ENCODE measurements at places on chromosomes 4 and X.

DNA sequence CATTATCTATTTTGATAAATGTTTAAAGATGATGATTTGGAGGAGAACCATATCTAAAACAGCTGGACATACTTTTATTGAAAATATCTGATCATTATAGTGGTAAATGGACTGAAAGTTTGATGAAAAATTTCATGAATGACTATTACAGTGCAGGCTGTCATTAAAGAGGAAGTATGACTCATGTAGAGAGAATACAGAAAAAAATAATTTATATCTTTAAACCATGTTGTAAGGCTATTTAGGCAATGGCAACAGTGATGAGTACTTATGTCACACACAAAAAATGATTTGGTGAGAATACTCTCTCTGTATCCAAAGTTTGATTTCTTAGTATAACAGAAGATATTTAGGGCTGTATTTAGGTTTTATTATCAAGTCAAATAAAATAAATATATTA is 3.9 kb upstream of the GLRB start:
- no peak for DNase-seq

- peak; percentile 43 for DNase-seq
Observed at GRCh38 chr4:155769090-155769489, 10.3 kb downstream of the GUCY1B1 start.

DNA sequence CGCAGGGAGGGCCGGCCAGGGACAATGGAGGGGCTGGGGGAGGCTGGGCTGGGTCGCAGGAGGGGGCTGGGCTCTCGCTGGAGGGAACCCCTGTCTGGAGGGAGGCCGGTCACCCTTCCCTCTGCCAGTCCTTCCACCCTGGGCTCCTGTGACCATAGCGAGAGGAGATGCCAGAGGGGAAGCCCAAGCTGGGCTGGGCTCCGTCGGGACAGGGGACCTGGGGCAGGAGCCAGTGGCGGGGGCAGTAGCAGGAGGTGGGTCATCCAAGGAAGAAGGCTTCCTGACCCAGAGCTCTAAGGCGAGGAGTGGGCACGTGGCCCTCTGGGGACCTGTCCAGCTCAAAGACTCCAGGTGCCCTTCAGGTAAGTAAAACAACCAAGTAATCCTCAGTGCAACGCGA is 16.9 kb downstream of the CTAG1B start:
- no peak for DNase-seq

DNA sequence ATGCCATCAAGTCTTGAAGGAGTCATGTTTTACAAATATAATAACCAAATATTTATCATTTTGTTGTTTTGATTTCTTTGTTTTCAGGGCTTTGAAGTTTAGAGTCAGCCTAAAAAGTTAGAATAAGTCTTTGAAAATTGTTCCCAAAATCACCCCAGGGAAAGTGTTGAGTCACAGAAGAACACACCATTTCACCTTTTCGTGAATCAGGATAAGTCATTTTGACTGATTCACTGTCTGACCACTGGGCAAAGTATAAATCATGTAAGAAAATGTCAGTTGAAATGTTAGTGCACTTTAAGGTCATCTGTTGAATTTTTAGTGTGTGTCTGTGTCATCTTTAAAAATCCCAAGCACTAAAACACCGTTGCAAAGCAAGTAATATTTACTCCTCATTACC is 1320.1 kb downstream of the RPA4 start:
- no peak for DNase-seq

DNA sequence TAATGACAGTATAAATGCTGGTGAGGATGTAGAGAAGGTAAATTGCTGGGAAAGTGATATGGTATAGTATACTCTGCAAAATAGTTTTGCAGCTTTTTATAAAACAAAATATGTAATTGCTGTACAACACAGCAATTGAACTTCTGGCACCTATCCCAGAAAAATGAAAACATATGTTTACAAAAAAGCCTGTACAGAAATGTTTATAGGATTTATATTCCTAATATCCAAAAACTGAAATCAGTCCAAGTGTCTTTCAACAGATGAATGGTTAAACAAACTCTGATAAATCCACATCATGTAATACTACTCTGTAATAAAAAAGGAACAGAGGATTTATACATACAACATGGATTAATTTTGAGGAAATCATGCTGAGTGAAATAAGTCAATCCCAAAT is 198.4 kb upstream of the ACTRT1 start:
- DNase-seq = no peak

GRCh38 chr4:169272265-169272886 is 1.6 kb upstream of the SH3RF1 start:
- no peak for DNase-seq

DNA sequence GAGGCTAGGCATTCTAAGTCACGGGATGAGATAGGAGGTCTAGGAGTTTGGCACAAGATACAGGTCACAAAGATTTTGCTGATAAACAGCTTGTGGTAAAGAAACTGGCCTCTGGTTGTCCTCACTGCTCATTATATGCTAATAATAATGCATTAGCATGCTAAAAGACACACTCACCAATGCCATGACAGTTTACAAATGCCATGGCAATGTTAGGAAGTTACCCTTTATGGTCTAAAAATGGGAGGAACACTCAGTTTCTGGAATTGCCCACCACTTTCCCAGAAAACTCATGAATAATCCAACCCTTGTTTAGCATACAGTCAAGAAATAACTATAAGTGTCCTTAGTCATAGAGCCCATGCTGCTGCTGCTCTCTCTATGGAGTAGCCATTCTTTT is 286.9 kb downstream of the ZNF674 start:
- no peak for DNase-seq

- no peak for DNase-seq
Observed at GRCh38 chr4:99301376-99302164, 10.8 kb upstream of the ADH1A start.

DNA sequence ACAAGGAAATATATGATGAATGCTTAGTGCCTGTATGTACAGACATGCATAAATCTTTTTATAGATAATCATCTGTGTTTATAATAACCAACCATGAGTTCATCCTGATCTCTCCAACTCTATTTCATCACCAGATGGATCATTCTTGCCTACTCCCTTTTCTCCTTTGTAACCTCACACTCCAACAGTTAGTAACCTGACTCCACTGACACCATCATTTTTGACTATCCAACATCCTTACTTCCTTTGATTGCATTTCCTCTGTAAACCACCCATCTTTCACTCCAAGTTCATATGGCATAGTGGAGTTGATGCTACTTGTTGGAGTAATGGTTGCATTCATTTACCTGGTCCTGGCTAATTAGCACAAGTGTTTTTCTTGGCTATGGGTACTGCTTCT is 170.6 kb downstream of the ZNF330 start:
- no peak for DNase-seq

DNA sequence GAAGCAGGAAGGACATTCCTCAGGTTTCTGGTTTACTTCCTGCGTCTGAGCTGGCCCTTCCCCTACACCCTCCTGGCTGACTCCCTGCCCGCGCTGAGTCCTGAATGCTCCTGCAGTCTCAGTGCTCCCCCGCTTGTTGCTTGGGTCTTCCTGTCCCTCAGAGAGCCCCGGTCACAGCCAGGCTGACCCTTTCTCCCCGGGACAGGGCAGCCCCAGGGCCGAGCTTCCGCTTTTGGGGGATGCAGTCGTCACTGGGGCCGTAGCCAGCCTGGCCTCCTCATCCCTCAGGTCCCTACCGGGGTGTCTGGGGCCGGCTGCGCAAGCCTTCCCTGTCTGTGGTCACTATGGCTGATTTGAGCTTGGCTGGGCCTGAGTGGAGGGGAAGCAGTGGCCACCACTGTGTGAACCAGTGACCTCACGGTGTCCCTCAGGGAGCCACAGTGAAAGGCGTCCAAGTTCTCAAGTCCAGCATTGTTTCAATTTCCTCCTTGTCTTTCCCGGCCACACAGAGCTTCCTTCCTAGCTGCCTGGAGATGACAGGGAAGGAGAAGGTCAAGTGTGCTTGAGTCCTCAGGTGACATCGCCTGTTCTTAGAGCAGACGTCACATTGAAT is 34.1 kb upstream of the ASMTL start:
- DNase-seq = no peak

DNA sequence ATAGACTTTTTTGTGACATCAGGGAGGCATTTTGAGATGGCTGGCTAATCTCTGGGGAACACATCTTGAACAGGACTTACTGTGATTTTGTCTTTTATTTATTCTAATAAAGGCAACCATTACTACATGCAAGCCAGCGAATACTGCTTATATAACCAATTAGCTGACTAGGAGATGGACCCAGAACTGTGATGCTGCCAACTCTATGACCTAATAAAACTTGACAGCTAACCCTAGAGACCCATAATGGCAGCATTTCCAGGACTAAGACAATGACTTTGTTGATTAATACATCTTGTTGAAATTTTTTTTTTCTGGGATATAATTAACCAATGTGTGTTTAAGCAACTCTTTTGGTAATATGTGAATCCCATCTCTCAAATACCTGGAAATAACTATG is 584.6 kb downstream of the PRR32 start:
- no peak for DNase-seq

DNA sequence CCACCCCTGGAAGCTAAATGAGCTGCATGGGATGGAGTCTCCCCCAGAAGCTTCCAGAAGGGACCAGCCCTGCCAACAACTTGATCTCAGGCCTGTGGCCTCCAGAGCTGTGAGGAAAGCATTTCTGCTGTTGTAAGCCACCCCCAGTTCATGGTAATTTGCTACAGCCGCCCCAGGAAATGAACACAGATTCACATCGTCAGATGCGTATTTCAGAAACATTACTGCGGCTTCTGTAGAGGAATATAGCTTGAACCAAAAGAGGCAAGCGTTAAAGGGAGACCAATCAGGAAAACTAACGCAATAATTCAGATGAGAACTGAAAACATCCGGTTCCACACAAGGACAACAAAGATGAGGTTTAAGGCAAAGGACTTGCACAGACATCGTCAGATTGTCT is 128.4 kb upstream of the TBL1X start:
- DNase-seq = peak; percentile 43

DNA sequence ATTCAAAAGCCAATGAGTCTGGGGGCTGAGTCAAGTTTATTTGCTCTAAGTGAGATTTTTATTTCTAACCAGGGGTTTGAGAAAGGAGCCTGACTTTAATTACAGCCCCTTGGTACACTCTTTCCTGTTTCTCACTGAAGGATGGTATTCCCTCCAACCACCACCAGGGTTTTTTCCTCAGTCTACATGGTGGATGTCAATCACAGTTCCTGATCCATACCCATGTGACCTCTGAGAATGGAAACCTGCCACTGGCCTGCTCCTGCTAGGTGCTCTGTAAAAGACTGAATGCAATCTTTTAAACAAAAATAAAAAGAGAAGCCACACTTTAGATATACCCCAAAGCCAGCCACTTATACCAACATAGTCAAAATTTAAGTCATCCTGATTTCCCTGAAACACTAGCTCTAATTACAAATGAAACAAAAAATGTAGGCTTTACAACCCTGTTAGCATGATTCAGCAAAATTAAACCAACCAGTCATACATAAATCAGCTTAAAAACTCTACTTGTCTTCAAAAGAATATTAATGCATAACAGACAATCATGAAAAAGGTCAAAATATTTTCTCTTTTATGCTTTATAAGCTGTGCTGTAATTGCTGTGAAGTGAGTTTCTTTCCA is 112.1 kb upstream of the NWD2 start:
- no peak for DNase-seq

DNA sequence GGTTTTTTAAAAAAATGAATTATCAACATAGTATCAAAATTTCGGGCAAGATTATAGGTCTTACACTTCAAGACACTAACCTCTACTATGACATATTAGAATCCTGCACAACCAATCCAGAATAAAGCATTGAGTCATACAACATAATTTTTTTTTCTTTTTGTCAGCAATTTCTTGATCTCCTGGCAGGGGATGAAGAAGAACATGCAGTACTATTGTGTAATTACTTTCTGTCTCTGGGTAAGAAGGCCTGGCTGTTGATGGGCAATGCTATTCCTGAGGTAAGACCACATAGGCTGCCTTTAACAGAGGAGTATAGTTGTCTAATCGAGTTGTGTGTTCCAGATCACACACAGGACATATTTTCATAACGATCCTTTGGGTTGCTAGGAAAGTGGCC is 67.5 kb downstream of the FBXL5 start:
- DNase-seq = no peak

- DNase-seq = no peak
Observed at GRCh38 chr4:74527049-74527448, 82.1 kb downstream of the AREG start.

- DNase-seq = peak; percentile 65
Observed at GRCh38 chrX:150683536-150684146, 9.6 kb upstream of the MTMR1 start.

DNA sequence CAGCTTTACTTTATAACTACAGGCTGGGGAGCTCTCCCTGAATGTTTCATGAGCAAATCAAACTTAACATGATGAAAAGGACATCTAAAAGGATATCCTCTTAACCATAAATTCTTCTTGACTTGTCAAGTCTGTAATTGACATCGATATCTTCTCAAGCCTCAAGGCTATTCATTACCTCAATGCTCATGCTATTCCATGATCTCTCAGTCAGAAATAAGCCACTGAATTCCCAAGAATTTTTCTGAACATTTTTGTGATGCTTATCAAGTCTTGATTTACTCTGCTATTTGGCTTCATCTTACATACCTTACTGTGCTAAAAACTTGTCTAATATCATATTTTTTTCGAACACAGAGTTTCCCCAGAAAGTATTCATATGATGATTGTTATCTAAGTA is 433.4 kb downstream of the PDGFC start:
- no peak for DNase-seq

- DNase-seq = no peak
Observed at GRCh38 chr4:5916229-5916628, 23.3 kb upstream of the CRMP1 start.

DNA sequence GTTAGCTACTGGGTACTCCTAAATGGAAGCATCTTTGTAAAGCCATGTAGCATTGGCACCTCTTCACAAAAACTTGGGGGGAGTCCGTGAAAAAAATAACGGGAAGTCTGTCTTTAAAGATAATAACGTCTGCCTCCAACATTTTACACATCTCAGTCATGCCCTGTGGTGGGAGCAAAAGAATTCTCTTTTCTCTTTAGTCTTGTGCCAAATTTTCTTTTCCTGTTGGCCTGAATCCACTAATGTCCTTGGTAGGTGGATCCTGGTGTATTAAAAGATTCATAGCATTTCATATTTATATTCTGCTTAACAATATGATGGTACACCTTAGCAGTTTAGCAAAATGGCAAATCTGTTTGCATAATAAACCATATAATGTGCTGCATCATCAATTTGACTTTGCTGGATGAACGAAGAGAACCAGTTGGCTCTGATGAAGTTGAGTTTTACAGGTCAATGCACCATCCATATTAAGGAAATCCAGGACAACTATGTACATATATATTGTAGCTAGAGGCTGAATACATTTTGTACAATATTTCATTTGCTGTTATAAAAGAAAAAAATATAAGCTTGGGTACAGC is 746.4 kb upstream of the MAGEB2 start:
- DNase-seq = no peak

DNA sequence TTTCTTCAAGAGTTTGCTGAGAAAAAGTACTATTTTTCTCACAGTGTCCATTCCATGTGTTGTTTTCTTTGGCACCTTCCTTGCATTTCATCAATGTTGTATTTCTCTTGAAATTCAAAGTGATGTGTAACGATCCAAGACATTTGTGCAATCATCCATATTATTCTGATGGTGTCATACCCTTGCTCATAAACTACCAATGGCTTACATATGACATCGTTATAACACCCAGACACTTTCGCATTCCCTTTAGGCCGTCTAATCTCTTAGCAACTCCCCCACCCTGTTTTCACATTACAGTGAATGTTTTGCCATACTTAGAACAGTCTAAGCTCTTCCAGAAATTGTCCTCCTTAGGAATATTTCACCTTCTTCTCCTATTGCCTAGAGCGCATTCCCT is 1779.0 kb downstream of the PCDH7 start:
- DNase-seq = no peak

All from inflammatory macrophage (primary cell).